ENCODE measurements at places on chromosomes 2 and 18. TPM values are rescaled to one million over a fixed set of nuclear protein-coding genes. Genes with fewer than 3 reads are reported as not detected.

DLGAP1 gene
- not detected for total RNA-seq

CCDC178 gene
- total RNA-seq: not detected

CGREF1 gene
- 1.6 TPM for total RNA-seq

NFE2L2 gene
- total RNA-seq: 71.0 TPM

SERPINB13 gene
- not detected for total RNA-seq

ATIC gene
- 120 TPM for total RNA-seq

CYTIP gene
- 233 TPM for total RNA-seq

ONECUT2 gene
- total RNA-seq: not detected

SGPP2 gene
- 0.89 TPM for total RNA-seq

MGAT5 gene
- total RNA-seq: 66.3 TPM

LOXHD1 gene
- total RNA-seq: 0.26 TPM

TMEM169 gene
- total RNA-seq: 1.1 TPM

EPB41L3 gene
- total RNA-seq: 1.9 TPM

ARL4C gene
- total RNA-seq: 214 TPM

ARHGAP28 gene
- total RNA-seq: not detected

EFR3B gene
- total RNA-seq: 0.11 TPM

IKZF2 gene
- 20.6 TPM for total RNA-seq

RNF25 gene
- total RNA-seq: 21.9 TPM

LNPK gene
- total RNA-seq: 45.4 TPM

APOB gene
- total RNA-seq: not detected

REEP1 gene
- not detected for total RNA-seq

INPP1 gene
- 9.7 TPM for total RNA-seq

ACTG2 gene
- total RNA-seq: 0.22 TPM

BOK gene
- not detected for total RNA-seq

SNORC gene
- 1.5 TPM for total RNA-seq

ERICH2 gene
- not detected for total RNA-seq

FBLN7 gene
- 1.1 TPM for total RNA-seq

PLCD4 gene
- 0.54 TPM for total RNA-seq

SOCS6 gene
- total RNA-seq: 1.9 TPM

ARHGAP15 gene
- total RNA-seq: 141 TPM

POMC gene
- total RNA-seq: 6.1 TPM

SERPINB10 gene
- not detected for total RNA-seq

MATN3 gene
- total RNA-seq: not detected

GALNT14 gene
- total RNA-seq: not detected

TDRD15 gene
- not detected for total RNA-seq

ANKRD23 gene
- 17.8 TPM for total RNA-seq

RGPD3 gene
- not detected for total RNA-seq

CIB4 gene
- total RNA-seq: not detected

GCG gene
- not detected for total RNA-seq

VAPA gene
- 125 TPM for total RNA-seq

DOK1 gene
- 37.7 TPM for total RNA-seq

SLC4A3 gene
- total RNA-seq: not detected

MC5R gene
- total RNA-seq: 0.17 TPM

CYS1 gene
- total RNA-seq: 0.11 TPM

MC4R gene
- not detected for total RNA-seq

RPRD1A gene
- total RNA-seq: 33.9 TPM

RAB6D gene
- total RNA-seq: not detected

DYNAP gene
- total RNA-seq: not detected

SALL3 gene
- not detected for total RNA-seq

FHOD3 gene
- not detected for total RNA-seq

CFC1 gene
- not detected for total RNA-seq

CDH20 gene
- 0.14 TPM for total RNA-seq

CAMKMT gene
- total RNA-seq: 13.3 TPM

ACTR3 gene
- 408 TPM for total RNA-seq
